Activated CD4-positive, alpha-beta T cell treated with anti-CD3 and anti-CD28 coated beads, Interleukin-2, amount 50 U/mL, for 48 hours (primary cell): ENCODE measurements at places on chromosomes 6 and 20.

- DNase-seq, result no peak
Measured at GRCh38 chr6:145583753-145584152, 151.6 kb downstream of the EPM2A start.

DNA sequence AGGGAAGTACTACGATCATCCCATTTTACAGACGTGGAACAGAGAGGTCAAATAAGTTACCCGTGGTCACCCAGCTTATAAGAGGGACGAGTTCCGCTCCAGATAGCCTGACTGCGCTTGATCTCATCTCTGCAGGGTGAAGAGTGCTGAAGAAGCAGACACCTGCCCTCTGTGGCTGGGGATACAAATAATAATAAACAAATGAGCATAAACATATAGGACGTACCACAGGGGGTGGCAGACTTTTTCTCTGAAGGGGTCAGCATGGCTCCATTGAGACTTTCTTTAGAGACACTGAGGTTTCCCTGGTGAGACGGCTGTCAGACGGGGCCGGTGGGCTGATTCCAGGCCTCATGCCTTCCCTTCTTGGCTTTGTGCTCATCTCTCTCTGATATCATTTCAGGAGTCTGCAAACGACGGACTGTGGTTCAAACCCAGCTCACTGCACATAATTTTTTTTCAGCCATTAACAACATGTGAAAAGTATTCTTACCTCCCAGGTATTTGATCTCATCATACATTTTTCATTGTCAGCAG is 47.1 kb downstream of the IRF4 start:
- no peak for DNase-seq

DNA sequence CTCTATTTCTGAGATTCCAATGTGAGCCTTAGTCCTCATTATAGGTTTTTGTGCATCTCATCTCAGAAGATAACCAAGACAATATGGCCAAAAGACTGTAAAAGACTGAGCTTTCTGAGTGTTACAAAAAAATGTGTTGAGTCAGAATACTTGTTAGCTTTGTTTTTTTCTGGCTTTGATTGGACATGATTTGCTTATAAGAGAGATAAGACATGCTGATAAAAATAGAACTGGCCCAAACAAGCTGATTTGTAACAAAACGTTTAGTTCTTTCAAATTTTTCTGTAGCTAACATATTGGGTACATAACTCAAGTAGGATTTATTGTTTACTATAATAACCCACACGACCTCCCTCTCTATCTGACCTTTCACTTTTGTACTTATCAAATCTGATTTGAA is 32.9 kb downstream of the FILIP1 start:
- DNase-seq, result no peak

DNA sequence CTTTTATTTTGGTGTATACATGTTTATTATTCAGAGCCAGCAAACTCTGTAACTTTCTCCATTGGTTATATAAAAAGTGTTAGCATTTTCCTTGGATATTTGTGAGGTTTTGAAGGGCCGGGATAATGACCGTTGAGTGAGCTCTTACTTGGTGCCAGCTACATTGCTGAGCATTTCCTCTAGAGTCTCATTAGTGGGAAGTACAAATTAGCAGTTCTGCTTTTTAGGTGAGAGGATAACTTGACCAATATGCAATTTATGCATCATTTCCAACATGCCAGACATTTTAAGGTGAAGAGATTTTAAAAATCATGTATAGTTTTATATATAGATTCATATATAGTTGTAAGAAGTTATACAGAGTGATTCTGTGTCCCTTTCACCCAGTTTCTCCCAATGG is 84.3 kb downstream of the CARMIL1 start:
- no peak for DNase-seq

GRCh38 chr6:110613356-110613755 is 136.9 kb upstream of the SLC22A16 start:
- no peak for DNase-seq

- no peak for DNase-seq
Measured at GRCh38 chr6:103578115-103578514, 1281.6 kb downstream of the HACE1 start.

- DNase-seq, result no peak
Measured at GRCh38 chr20:63070771-63071540, 64.2 kb upstream of the BHLHE23 start.

GRCh38 chr20:44302736-44303135 is 8.3 kb downstream of the FITM2 start:
- DNase-seq, result no peak

DNA sequence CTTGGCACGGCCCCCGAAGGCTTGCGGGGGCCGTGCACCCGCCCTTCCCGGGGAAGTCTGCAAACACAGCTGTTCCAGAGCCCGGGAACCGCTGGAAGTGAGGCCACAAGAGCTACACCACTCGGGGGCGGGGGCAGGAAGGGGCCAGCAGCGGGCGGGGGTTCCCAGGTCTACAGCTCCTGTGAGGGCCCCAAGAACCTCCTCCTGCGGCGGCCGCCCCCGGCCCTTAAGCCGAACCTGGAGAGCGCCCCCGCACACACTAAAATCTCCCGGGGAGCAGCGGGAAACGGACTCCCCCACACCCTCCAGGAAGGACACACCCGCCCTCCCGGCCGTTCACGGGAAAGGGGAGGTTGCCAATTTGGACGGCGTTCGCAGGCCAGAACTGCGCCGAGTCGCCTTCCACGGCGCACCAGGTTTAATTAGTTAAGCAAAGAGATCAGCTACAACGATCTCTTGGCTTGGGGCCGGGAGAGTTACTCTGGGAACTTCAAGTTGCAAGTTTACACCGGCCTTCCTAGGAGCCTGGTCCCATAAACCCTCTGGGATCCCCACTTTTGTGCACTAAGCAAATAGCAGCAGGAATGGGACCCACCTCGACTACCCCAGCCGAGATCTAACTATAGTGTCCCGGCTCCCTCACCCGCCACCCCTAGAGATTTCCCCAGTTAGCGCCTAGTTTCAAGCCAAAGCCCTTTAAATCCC is 1.7 kb downstream of the JAG1 start:
- DNase-seq, result peak; percentile 14

DNA sequence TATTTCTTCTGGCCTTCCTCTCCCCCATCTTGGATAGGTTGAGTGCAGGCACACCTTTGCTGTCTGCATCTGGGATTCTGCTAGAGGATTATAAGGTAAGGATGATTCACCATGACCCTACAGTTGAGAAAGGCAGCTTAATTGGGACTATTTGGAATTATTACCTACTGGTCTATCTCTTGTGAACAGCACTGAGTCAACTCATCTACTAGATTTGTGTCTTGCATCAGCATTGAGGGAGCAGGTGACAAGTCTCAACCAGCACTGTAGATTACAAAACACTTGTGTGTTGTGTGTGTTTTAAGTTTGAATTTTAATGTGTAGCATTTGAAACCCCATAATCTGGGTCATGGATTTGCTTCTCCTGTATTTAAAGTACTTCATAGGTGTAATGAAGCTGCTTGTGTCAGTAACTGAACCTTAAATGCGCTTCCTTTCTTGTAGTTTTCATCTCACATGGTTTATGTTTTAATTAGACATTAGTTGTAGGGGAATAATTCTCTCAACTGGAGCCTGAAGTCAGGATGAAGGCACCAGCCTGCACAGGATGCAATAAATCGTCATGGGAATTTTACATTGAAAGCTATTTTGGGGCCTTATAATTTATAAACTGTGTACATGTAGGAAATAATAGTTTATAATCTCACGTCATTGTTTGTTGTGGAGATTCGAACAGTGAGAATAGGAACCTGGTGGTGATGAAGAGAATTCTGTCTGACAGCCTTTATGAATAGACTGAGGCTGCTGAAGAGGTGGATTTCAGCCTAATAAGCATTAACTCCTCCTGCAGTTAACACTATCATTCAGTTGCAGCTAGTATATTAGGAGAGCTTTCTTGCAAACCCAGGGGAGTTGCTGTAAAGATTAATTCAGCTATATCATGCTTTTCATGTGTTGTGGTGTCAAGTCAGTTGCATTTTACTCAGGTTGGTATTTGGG is 125.1 kb downstream of the JARID2 start:
- DNase-seq, result no peak

DNA sequence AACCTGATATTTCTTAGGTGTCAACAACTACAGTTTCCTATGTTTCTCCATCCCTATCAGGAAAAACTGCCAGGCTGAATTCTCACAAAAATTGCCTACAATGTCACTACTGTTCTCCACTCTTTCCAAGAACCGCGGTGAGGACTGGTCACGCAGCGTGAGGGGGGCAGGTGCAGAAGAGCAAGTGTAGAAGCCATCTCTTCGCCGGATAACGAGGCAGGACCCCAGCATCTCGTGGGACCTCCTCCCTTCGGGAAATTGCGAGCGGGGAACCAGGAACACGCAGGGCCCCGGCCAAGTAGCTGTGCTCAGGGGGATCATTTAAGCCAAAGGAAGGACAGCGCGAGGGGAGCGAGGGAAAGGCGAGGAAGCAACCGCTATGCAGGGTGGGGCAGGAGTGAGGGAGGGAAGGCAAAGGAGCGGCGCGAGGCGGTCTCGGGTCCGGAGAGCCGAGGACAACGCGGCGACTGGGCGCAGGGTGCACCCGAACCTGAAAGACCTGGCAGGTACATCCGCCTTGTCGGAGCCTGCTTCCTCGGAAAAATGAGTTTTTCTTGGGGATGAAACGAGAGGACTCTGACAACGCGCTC is 559 bp downstream of the APMAP start:
- peak; percentile 22 for DNase-seq

DNA sequence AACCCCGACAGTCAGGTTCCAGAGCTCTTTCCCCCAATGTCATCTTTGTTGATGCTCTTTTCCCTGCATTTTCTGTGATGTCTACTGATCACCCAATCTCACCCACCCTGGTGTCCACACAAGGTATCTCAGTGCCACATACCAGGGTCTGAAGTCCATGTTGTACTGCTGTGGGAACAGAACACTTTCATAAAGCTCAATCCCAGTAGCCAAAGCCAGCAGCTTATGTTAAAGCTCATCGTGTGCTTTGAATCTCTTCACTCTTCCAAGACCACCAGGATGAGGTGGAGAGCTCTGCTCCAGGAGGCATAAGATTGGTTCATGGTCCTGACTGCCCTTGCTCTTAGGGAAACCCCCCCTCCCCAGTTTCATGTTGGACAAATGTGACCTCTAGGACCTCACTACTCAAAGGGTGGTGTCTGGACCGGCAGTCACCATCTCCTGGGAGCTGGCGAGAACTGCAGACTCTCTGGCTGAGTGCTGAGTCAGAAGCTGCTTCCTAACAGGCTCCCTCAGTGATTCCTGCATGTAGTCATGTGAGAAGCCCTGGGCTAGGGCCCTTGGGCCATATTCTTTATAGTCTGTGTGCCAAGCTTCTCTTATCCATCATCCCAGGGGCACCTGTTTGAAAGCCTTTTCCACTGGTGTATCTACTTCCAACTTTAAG is 13.4 kb upstream of the CPNE5 start:
- DNase-seq, result no peak

DNA sequence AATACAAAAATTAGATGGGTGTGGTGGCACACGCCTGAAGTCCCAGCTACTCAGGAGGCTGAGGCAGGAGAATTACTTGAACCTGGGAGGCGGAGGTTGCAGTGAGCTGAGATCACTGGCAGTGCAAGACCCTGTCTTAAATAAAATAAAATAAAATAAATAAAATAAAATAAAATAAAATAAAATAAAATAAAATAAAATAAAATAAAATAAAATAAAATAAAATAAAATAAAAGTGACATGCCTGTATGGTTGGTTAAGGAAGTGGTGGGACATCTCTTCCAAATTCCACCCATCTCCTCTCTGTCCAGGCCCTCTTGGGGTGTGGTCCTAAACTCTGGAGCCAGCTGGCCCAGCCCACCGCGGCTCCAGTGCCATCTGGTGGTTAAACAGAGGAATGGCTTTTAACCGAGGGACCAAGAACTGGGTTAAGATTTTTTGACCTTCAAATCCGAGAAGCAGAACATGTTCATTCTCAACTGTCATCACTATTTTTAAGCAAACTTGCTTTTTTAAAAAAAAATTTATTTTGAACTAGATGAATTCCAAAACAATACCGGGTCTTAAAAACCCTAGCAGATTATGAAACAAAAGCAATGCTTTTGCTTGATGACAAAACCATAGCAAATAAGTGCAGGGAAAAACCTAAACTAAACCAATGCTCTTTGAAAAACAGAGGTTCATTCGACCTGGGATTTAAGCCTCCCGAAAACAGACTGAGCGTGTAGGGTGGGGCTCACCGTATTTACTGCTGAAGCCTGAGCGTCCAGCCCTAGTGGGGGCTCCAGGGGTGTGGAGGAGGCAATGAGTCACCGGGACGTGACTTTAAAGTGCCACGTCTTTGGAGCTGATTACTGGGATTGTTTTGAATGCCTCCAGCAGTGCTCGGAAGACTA is 68.8 kb downstream of the CDC5L start:
- DNase-seq, result peak; percentile 39

DNA sequence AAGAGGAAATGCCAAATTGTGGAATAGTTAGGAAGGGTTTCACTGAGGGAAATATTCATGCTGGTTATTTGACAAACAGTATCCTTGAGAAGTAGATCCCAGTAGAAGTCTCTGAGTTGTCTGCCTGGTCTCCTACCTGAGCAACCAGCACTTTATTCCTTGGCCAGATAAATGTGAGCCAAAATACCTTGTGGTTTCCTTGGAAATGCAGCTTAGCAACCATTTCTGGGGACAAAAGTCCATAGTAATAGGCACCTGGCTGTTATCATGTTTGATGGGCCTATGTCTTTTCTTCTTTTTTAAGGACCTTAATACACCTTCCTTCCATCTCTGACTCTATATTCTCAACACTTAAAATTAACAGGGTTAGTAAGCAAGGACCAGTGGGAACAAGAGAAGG is 217.1 kb upstream of the MARCKS start:
- DNase-seq, result no peak

GRCh38 chr6:121187200-121187832 is 147.0 kb downstream of the TBC1D32 start:
- no peak for DNase-seq

DNA sequence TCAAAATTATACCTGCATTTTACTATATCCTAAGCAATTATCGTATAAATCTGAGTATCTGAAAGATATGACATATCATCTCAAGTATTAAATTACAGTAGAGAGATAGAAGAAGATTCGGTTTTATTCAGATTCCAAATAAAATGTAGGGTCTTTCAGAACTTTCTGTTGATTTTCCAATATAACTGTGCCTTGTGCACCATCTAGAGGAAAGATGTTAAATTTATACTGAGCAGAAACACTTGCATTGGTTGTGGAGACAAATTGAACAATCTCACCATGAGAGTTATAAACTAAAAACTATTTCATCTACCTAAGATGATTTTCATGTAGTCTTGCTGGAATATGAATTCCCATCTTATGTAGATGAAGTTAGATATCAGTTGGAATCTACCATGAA is 26.8 kb upstream of the HSF2 start:
- no peak for DNase-seq

GRCh38 chr6:15387118-15387517 is 141.2 kb downstream of the JARID2 start:
- peak; percentile 31 for DNase-seq

DNA sequence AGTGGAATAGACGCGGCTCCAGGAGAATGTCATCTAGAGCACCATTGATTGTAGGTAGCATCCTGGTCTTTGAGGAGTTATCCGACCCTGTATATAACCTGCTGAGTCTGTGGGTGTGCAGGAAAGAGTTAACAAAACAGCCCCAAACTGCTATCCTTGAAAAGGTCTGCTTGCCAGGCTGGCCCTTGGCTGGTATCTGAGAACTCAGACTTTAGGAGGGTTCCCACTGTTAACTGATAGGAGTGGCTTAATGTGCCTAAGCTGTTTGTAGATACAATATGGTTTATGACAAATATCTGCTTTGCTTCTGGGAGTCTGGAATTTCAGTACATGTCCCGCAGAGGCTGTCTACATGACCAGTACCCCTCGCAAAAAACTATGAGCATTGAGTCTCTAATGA is 27.6 kb upstream of the MCUR1 start:
- DNase-seq, result no peak
